ENCODE measurements at places on chromosomes 5 and 9.

DNA sequence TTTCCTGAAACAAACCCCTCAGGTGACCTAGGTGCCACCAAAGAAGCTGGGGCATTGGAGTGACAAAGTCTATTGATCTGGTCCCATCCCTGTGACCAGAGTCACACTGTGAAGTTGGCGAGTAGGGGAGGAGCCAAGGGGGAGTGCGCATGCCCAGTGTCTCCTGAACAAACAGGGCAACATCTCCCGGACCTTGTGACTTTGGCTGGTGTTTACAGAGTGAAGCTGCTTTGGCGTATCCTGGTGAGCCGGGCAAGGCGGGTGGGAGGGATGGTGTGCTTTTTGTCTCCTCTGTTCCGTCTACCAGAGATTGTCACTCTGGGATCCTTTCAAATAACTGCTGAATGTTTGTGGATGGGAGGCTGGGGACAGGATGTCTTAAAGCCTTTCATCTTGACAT, 204.5 kb downstream of the HSPA4 start:
- no peak for DNase-seq

DNA sequence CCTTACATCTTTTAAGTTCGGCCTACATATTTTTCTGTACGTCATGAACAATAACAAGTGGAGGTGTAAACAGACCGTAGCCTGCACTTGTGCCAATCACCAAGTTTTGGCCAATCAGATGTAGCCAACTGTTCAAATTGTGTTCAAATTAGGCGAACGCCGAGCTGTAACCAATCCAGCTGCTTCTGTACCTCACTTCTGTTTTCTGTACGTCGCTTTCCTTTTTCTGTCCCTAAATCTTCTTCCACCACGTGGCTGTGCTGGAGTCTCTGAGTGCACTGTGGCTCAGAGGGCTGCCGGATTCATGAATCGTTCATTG, 26.4 kb downstream of the TRIM14 start:
- DNase-seq: no peak

- no peak for DNase-seq
These were observed 39.2 kb downstream of the MARCHF11 start for GRCh38 chr5:16140417-16140816.

- DNase-seq: no peak
These were observed 27.0 kb upstream of the IFNB1 start for GRCh38 chr9:21104787-21105186.

- no peak for DNase-seq
These were observed 106.1 kb upstream of the PRRC1 start for GRCh38 chr5:127411381-127411780.

DNA sequence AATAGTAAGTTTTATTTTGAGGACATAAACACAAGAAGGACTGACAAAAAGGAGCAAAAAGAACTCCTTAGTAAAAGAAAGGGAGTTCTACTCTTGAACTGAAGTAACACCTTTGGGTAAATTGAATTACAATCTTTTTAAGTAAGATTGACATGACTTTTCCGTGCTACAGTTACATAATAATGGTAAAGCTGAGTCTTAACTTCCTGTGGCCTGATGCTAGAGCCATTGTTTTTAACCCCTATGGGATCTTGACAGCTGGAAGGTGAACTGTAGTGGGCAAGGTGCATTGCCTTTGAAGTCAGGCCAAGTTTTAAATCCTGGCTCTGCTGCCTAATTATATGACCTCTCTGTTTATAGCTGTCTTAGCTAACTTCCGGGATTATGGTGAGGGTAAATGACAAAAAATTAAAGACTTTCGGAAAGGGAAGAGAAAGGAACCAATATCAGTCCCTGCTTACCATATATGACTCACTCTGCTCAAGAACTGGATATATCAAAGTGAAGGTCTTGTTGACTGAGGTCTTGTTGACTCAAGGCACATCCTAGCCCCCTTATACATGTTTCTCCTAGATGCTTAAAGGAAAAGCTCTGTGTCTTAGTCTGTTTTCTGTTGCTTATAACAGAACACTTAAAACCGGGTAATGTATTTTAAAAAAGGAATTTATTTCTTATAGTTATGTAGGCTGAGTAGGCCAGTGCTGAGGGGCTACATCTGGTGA, 6.8 kb downstream of the HSD17B4 start:
- no peak for DNase-seq

- DNase-seq: no peak
These were observed 220.5 kb downstream of the HSPA4 start for GRCh38 chr5:133272345-133272744.

DNA sequence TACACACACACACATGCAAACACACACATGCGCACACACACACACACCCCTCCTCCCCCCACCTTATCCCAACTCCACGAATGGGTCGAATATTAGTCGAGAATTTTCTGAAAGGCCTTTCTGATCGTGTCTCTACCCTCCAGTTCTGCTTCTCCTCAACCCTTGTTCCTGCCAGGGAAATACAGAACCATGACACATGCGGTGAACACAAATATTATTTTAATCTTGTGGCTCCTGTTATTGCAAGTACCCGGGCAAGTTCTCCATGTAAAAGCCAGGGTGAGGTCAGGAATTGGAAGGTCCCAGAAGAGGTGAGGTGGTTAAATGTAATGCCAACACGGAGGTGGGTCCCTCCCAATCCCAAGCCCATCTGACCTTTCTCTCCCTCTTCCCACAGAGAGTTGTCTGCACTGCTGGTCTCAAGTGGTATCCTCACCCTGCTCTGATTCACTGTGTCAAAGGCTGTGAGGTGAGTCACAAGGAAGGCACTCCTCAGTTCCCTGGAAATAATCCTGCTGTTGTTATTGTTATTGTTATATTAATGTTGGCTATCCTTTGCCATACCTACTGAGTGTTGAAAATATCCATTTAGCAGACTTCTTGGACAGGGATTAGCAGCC, 223.7 kb downstream of the PAPPA start:
- no peak for DNase-seq

DNA sequence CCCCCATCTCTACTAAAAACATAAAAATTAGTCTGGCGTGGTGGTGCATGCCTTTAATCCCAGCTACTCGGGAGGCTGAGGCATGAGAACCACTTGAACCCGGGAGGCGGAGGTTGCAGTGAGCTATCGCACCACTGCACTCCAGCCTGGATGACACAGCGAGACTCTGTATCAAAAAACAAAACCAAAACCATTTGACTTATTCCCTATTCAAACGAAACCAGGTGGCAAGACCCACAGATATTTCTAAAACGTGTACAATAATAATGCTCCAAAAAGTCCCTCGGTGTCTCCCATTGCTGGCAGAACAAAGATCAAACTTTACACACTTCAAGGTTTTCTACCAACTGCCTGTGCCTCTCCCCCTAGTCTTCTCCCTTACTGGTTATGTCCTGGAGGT, 29.8 kb downstream of the HMGCR start:
- no peak for DNase-seq

- DNase-seq: no peak
These were observed 176.9 kb downstream of the RAB3C start for GRCh38 chr5:58759745-58760144.

DNA sequence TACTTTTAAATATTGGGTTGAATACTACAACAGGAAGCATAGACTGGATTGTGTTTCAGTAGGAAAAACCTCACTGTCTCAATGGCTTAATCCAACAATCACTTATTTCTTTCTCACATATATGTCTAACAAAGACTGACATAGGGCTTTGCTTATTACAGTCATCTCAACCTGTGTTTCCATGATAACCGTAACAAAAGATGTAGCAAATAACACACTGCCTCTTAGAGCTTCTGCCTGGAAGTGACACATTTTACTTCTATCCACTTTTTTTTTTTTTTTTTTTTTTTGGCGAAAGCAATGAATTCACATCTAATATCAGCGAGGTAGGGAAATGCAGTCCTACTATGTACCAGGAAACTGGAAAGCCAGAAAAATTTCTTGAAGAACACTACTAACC, 204.9 kb upstream of the CDKN2B start:
- no peak for DNase-seq

- no peak for DNase-seq
These were observed 6.7 kb upstream of the SFXN1 start for GRCh38 chr5:175471628-175472027.

- no peak for DNase-seq
These were observed 1060.7 kb downstream of the EFNA5 start for GRCh38 chr5:106610041-106610440.

DNA sequence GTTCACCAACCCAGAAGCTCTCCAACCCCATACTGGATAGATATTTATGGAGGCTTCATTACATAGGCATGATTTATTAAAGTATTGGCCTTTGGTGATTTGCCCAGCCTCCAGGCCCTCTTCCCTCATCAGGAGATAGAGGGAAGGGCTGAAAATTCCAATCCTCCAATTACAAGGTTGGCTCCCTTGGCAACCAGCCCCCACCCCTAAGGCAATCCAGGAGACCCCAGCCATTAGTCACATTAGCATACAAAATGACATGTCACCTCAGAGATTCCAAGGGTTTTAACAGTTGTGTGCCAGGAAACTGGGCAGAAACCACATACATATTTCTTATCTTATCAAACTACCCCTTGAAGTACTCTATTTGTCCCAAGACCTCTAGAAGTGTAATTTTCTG, 210.0 kb downstream of the HINT1 start:
- DNase-seq: no peak

GRCh38 chr5:88669371-88670050, 213.5 kb downstream of the MEF2C start:
- DNase-seq: no peak

DNA sequence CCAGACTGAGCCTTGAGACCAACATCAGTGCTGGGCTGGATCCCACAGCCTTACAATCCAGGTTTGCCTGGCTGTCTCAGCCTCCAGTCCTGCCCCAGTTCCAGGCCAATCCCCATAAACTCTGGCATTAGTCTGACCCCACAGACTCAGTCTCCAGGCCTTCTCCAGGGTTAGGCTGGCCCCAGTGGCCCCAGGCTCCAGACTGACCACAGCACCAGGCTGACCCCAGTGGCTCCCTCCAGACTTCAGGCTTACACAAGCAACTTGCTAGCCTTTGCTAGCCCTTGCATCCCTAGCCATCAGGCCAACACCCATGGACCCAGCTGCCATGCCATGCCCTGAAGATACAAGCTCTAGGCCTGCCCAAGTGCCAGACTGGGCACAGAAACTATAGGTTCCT, 1326.0 kb upstream of the C9orf72 start:
- DNase-seq: no peak

DNA sequence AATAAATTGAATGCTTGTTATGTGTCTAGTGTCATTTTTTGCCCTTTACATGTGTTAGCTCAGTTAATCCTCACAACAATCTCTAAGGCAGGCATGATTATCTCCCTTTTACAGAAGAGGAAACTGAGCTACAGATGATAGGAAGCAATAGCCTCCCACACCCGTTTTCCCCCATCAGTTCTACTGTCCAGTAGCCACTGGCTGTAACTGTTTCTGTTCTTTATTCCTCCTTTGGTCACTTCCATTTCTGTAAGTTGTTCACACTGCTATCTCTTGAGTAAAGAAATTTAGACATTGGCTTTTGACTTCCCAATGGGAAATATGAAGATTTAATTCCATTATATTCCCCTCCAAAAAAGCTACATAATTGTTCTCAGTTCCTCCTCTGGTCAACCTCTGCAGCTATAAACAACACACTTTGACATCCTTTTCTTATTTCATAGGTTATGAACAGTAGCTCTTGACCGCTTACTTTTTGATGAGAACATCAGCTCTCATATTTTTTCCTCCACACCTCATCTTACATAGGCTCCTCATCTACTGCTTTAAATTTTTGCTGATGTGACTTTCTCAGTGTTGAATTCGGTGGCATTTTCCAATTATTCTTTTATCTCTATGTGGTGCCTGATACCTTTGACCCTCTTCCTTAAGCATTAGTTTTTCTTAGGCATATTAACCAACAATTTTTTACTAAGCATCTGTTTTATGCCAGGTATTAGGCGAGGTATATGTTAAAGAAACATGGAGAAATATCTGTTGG, 21.4 kb downstream of the SPZ1 start:
- no peak for DNase-seq

GRCh38 chr9:114214181-114214580, 58.8 kb downstream of the COL27A1 start:
- DNase-seq: no peak

DNA sequence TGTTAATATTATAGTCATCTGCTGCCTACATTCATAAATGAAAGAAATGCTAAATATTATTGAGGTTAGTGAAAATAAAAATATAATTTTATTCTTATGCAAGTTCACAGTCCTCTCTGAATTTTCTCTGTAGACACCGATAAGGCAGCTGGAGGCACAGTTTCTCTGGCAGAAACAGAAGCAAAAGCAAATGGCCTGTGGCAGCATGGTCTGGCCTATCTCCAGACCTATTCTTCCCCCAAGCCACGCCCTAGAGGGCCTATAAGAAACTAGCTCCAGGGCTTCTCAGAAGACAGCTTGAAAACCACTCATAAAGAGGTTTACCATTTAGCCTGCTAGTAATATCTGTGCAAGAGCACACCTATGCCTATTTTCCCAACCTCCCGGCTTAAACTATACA, 28.4 kb downstream of the MRPS27 start:
- DNase-seq: no peak

DNA sequence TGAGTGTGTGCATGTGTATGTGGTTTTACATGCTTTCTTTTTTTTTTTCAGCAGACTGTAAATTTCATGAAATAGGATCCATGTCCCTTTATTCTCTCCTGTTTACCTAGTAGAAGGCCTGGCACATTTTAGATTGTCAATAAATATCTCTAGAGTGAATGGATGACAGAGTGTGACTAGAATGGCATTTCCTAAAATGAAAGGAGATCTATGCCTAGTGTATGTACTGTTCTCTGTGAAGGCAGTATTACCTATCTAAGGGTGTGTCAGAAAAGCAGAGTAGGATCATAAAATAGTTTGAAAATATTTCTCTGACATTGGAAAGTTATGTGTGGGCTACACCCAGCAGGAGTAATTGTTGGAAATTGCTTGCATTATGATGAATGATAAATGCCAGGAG, 1876.0 kb upstream of the C9orf72 start:
- DNase-seq: peak; percentile 94

DNA sequence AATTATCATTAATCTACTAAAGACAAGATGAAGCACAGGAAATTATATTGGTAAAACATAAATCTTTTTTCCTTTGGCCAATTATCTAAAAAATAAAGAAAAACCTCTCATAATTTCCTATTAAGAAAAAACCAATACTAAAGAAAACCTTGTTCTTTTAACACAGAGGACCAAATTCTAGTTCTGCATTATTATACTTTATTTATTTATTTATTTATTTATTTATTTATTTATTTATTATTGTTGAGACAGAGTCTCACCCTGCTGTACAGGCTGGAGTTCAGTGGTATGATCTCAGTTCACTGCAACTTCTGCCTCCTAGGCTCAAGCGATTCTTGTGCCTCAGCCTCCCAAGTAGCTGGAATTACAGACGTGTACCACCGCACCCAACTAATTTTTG, 377.8 kb upstream of the ADAMTS16 start:
- DNase-seq: no peak

DNA sequence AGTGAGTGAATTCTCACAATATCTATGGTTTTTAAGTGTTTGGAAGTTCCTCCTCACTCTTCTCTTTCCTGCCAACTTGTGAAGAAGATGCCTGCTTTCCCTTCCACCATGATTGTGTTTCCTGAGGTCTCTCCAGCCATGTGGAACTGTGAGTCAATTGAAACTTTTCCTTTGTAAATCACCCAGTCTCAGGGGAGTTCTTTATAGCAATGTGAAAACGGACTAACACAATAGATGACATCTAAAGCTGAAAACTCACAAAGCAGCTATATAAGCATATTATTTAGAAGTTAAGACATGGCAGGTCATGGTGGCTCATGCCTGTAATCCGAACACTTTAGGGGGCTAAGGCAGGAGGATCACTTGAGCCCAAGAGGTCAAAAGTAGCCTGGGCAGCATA, 130.2 kb downstream of the ARRDC3 start:
- DNase-seq: no peak
